Osteoblast (primary cell): ENCODE measurements at places on chromosomes 16 and 17. TPM values are rescaled to one million over a fixed set of nuclear protein-coding genes. Genes with fewer than 3 reads are reported as not detected.
A peak's percentile ranks its signal among the peaks of the same experiment; 100 is the strongest.

Gene ADCY7
- total RNA-seq = 49.5 and 51.0 TPM in 2 replicates

Gene CTF1
- 2.9 and 3.3 TPM in 2 replicates for total RNA-seq

GRCh38 chr17:28227316-28228108 lies 91.5 kb upstream of the TMEM97 start:
- H3K27ac ChIP-seq = no peak overlapping the region
- H3K4me3 ChIP-seq = peak overlapping the region; percentile 39
- DNase-seq = peak; percentile 89
- peaks cover 5% of the 10 kb centered on the region for H3K4me1 ChIP-seq

Gene KRTAP17-1
- total RNA-seq = not detected in 2 replicates

- peak; percentile 62 for DNase-seq
- H3K4me3 ChIP-seq = no peak overlapping the region
- H3K36me3 ChIP-seq = peaks cover 3% of the 10 kb centered on the region
- no peaks in the 10 kb centered on the region for H3K4me1 ChIP-seq
- no peak overlapping the region for H3K27ac ChIP-seq
- no peaks in the 10 kb centered on the region for H3K27me3 ChIP-seq
Observed at GRCh38 chr17:80805032-80805751, 186.4 kb upstream of the CHMP6 start.

DNA sequence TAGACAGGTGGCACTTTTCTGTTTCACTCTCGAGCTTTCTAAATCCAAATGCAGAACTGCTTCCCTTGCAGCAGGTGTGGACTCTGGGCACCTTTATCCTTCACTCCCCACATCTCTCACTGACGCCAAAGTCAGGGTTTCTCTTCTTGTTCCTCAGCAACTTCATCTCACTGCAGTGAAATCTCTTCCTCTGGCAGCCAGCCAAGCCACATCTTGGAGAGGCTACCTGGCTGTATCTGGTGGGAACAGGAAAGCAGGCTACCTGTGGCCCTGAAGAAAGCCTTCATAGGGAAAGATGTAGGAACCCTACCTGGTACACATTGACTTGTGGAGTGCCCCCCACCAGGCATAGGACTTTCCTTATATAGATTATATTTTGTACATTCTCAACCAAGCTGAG lies 159.1 kb downstream of the UTP18 start:
- no peaks in the 10 kb centered on the region for H3K27me3 ChIP-seq
- no peaks in the 10 kb centered on the region for H3K36me3 ChIP-seq
- H3K4me3 ChIP-seq = no peak overlapping the region

Gene NCOR1
- total RNA-seq = 70.7 and 86.9 TPM in 2 replicates

Gene CES4A
- total RNA-seq = 1.5 and 1.8 TPM in 2 replicates

DNA sequence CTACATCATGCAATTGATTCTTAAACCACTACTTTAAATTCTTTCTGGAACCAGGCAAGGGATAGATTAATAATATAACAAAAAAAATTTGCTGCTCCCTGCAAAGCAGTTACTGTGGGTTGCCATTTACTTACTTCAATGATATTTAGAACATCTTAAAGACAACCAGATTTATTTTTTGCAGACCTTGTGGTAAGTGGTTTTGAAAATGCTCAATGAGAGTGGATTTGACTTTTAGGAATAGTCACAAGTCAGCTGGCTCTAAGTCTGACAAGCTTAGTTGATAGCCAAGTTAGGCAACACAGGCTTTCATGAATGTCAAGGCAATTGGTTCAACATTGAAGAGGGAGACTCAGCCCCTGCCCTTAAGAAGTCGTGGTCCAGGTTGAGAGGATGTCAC lies 11.8 kb downstream of the MARCHF10 start:
- no peaks in the 10 kb centered on the region for H3K36me3 ChIP-seq
- no peaks in the 10 kb centered on the region for H3K27me3 ChIP-seq
- no peak overlapping the region for H3K27ac ChIP-seq
- peaks cover 20% of the 10 kb centered on the region for H3K4me1 ChIP-seq

GRCh38 chr17:75031972-75032719 lies 14.6 kb downstream of the ATP5PD start:
- H3K36me3 ChIP-seq = no peaks in the 10 kb centered on the region
- peak; percentile 96 for DNase-seq
- H3K4me1 ChIP-seq = peaks cover 17% of the 10 kb centered on the region
- H3K27me3 ChIP-seq = no peaks in the 10 kb centered on the region
- H3K4me3 ChIP-seq = peak overlapping the region; percentile 93
- H3K27ac ChIP-seq = peak overlapping the region; percentile 89

- H3K36me3 ChIP-seq = no peaks in the 10 kb centered on the region
- H3K27ac ChIP-seq = no peak overlapping the region
- H3K27me3 ChIP-seq = no peaks in the 10 kb centered on the region
- H3K4me1 ChIP-seq = no peaks in the 10 kb centered on the region
Observed at GRCh38 chr17:13619462-13619861, 17.7 kb upstream of the HS3ST3A1 start.

Gene C16orf96
- under 0.01 TPM in 1 of 2 replicates, not detected in the other for total RNA-seq

DNA sequence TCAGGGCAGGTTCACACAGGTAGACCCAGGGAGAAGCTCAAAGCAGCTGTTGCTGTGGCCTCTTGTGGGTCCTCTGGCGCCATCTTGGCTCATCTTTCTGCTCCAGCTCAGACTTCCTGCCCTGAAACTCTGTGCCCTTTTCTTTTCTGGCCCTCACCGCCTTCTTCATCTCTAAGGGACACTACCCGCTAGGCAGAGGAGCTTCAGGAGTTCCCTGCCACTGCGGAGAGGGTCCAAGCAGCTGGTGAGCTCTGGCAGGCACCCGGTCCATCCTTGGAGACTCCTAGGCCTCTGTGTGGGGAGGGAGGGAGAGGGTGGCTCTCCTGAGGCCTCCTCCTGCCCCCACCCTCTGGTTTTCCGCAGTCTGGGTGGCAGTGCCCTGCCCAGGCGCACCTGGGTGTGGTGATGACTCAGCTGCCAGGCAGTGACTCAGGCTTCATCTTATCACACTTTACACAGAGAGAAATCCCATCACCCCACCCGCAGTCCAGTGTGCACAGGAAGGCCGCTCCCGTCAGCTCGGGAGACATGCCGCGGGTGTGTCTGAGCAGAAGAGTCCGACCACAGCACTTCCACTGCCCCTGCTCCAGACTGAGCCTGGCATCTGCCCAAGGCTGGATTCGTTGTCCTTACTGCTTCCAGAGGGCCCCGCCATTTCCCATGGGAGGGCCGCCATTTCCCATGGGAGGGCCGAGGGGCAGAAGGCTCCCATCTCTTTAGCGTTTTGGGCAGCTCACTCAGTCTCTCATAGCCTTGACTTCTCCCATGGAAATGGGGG lies 7.3 kb downstream of the NT5C start:
- H3K4me1 ChIP-seq = no peaks in the 10 kb centered on the region
- no peak overlapping the region for H3K27ac ChIP-seq
- H3K4me3 ChIP-seq = no peak overlapping the region
- H3K27me3 ChIP-seq = no peaks in the 10 kb centered on the region
- H3K36me3 ChIP-seq = peaks cover 5% of the 10 kb centered on the region

Gene TBX2
- 10.3 and 11.6 TPM in 2 replicates for total RNA-seq

DNA sequence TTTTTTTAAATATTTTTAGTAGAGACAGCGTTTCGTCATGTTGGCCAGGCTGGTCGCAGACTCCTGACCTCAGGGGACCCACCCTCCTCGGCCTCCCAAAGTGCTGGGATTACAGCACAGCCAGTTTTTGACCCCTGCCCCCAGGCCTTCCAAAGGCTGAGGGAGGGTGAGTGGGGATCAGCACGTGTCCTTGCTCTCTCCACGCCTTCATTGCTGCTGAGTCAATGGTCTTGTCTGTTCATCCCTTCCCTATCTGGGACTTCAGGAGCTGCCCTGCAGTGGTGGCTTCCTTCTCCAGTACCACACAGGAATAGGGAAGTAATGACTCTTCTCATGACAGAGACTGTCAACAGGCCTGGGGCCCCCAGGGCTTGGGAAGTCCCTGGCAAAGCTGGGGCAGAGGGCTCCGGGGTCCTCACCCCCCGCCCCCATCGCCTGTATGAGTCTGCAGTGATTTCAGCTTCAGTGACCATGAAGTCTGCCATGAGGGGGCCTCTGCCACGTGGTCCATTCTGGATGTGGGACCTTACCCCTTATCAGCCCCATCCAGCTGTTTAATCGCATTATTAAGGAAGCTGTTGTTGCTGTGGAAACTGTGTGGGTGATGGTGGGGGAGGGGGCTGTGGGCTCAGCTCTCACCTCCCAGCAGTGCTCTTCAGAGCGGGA lies 6.1 kb downstream of the ABCC3 start:
- peaks cover 59% of the 10 kb centered on the region for H3K4me1 ChIP-seq
- no peak overlapping the region for H3K4me3 ChIP-seq
- no peaks in the 10 kb centered on the region for H3K27me3 ChIP-seq
- H3K27ac ChIP-seq = peak overlapping the region; percentile 36
- DNase-seq = peak; percentile 66

DNA sequence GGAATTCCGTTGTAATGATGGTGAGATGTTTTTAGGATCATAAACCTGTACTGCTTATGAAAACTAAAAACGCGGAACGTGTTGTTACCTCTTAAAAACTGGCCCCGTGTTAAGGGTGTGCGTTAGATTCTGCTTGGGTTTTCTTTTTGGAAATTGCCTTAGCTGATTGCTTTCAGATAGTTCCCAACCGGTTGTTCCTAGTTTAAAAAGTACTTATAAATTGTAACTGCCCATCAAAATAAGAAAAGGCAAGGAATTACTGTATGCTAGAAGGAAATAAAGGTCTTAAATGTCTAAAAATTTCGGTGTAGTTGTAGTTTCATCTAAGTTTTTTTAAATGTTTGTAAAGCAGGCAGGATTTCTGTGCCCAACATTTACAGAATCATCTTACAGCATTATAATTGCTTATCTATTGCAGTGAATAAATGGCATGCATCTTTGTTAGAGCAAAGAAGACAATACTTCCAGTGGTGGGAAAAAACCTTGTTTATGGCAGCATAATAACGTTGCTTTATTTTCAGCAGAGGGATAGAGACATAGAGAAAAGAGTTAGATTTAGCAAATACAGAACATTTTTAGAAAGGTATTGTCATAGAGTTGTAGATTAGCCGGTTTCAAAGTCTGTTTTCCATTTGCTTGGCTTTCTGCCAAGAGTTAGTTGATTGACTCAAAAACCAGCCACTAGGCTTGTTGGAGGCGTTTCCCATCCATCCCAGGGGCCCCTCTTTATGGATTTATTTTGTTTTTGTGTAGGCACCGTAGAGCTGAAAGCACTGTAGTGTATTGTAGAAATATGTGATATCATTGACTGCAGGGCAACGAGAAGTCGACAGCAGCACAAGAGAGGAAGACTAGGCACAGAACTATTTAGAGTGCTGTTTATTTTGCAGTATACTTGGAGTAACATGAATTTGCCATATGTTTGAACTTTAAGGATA lies 1.7 kb downstream of the PPM1D start:
- H3K27ac ChIP-seq = peak overlapping the region; percentile 82
- H3K4me1 ChIP-seq = peaks cover 31% of the 10 kb centered on the region
- DNase-seq = peak; percentile 81
- no peaks in the 10 kb centered on the region for H3K27me3 ChIP-seq
- peak overlapping the region; percentile 96 for H3K4me3 ChIP-seq
- no peaks in the 10 kb centered on the region for H3K36me3 ChIP-seq

GRCh38 chr17:56887105-56887504 lies 26.7 kb downstream of the TRIM25 start:
- H3K36me3 ChIP-seq = peaks cover 33% of the 10 kb centered on the region
- no peaks in the 10 kb centered on the region for H3K4me1 ChIP-seq
- DNase-seq = no peak
- H3K27ac ChIP-seq = no peak overlapping the region
- no peaks in the 10 kb centered on the region for H3K27me3 ChIP-seq

Gene METTL9
- 170 and 210 TPM in 2 replicates for total RNA-seq

Gene LRRC37A
- total RNA-seq = 2.4 and 6.2 TPM in 2 replicates

GRCh38 chr17:61468263-61468907 lies 16.2 kb downstream of the TBX4 start:
- DNase-seq = peak; percentile 81
- H3K36me3 ChIP-seq = no peaks in the 10 kb centered on the region
- H3K4me3 ChIP-seq = no peak overlapping the region
- no peaks in the 10 kb centered on the region for H3K27me3 ChIP-seq
- no peak overlapping the region for H3K27ac ChIP-seq
- peaks cover 2% of the 10 kb centered on the region for H3K4me1 ChIP-seq

DNA sequence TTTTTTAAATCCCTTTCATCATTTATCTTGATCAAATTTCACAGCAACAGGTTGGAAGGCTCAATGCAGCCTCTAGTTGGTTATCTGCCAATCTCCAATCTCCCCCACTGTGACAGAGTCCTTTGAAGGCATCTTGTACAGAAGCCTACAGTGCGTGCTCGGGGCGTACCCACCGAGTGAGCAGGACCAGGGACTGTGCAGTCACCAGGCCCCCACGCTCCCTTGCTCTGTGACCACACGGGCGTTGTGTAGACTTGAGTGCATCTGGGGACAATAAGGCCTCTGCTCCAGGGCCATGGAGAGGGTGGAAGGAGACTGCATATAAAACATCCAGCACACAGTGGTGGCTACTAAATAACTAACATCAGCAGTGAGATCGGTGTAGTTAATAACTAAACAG lies 63.4 kb downstream of the GTF3C1 start:
- H3K27ac ChIP-seq = no peak overlapping the region
- no peak overlapping the region for H3K4me3 ChIP-seq
- no peaks in the 10 kb centered on the region for H3K4me1 ChIP-seq
- H3K36me3 ChIP-seq = peaks cover 96% of the 10 kb centered on the region
- no peak for DNase-seq

Gene CLEC18B
- total RNA-seq = 0.72 and 0.88 TPM in 2 replicates

Gene DRG2
- total RNA-seq = 33.0 and 40.2 TPM in 2 replicates

DNA sequence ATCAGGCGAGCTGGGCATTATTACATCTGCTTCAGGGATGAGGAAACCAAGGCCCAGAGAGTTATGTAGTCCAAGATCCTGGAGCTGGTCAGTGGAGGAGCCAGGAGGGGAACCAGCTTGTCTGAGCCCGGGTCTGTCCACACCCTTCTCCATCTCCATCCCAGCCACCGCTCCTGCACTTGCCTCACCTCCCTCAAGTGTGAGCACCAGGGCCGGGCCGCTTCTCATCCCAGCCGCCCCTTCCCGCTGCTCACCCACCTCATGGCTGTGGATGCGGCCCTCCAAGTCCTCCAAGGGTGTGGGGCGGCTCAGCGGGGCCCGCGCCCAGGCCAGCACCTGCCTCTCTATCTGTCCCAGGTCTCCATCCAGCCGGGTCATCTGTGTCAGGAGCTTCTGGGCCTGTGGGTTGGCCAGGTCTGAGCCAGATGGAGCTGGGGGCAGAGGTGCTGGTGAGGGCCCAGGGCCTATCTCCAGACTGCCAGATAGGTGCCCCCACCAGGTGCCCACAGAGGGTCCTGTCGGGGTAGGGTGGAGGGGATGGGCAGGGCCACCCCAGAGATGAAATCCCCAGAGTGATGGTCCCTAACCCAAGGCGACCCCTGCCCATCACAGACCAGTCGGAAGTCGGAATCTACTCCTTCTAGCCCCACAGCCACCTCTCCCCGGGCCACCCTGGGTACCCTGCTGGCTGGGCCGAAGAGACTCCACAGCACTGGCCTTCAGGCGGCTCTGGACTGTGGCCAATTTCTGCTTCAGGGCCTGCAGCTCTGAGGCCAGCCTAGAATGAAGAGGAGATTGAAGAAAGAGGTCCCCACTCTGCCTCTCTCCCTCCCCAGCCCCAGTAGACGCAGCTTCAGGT lies 9.4 kb downstream of the EVPL start:
- H3K27ac ChIP-seq = no peak overlapping the region
- H3K36me3 ChIP-seq = no peaks in the 10 kb centered on the region
- H3K4me3 ChIP-seq = no peak overlapping the region

Gene TEKT1
- total RNA-seq = not detected in 2 replicates
